Effector CD4-positive, alpha-beta T cell (primary cell): ENCODE measurements at places on chromosomes 11 and 22.

GRCh38 chr11:5796541-5796940, 5.5 kb upstream of the OR52N1 start:
- DNase-seq, result no peak

- DNase-seq, result no peak
Observed at GRCh38 chr11:12715941-12716340, 41.7 kb downstream of the TEAD1 start.

GRCh38 chr11:27279460-27279859, 83.6 kb downstream of the CCDC34 start:
- no peak for DNase-seq

DNA sequence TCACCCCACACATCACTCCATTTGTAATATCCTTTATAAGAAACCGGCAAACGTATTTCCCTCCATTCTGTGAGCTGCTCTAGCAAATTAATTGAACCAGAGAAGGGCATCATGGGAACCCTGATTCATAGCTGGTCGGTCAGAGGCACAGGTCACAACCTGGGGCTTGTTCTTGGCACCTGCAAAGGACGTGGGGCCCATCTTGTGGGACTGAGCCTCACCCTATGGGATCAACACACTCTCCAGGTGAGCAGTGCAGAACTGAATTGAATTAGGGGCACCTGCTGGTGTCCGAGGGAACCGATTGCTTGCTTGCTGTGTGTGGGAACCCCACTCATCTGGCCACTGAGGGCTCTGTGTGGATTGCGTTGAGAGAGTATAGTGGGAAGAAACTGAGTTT, 145.3 kb downstream of the CTTN start:
- no peak for DNase-seq

- no peak for DNase-seq
Observed at GRCh38 chr22:47549741-47550340, 787.4 kb downstream of the TBC1D22A start.

DNA sequence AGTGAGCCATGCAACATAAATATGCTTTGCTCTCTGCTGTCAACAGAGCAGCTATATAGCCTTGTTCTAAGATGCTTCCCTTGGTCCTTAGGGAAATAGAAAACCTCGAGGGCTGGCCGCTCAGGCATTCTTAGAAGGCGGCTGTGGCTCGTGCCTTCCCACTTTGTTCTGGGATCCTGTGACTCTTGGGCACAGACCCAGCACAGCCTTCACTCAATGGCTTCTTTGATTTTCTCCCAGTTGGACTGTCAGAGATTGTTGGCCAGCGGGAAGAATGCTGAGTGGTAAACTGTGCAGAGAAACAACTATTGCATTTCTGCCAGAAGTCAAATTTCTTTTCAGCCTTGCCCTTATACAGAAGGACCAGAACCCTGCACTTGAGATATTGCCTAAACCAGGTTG, 9.5 kb upstream of the MICAL2 start:
- DNase-seq, result no peak

DNA sequence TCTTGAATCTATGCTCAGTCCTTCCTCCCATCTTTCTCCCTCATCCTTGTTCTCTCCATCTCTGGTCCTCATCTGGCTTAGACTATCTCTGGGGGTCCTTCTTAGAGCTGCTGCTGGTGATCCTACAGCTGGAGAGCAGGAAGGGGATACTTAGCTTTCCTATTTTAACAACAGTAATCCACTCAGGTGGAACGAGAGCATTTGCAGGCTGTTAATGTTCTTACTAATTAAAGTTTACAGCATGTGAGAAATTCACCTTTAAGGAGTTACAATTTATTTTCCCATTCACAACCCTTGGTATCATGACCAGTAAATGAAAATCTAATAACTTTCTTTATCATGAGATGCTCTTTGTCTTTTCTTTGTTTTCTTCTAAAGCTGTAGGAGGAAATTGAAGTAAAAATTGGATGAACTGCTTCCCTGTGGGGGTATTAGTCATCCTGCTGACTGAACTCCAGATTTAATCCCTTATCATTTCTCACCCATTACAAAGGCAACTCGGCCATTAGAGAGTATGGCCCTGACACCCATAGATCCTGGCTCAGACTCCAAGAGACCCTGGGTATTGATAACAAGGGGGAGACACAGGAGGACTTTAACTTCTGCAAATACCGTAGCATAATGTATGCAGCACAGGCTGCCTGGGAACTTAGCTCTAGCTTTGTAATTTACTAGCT, 37.6 kb upstream of the MTNR1B start:
- DNase-seq, result no peak

GRCh38 chr11:46346886-46347636, at the start of gene DGKZ:
DGKZ (plus strand) TSS chr11:46347463; CDS start chr11:46347660, 197 bp downstream.
- peak; percentile 80 for DNase-seq

DNA sequence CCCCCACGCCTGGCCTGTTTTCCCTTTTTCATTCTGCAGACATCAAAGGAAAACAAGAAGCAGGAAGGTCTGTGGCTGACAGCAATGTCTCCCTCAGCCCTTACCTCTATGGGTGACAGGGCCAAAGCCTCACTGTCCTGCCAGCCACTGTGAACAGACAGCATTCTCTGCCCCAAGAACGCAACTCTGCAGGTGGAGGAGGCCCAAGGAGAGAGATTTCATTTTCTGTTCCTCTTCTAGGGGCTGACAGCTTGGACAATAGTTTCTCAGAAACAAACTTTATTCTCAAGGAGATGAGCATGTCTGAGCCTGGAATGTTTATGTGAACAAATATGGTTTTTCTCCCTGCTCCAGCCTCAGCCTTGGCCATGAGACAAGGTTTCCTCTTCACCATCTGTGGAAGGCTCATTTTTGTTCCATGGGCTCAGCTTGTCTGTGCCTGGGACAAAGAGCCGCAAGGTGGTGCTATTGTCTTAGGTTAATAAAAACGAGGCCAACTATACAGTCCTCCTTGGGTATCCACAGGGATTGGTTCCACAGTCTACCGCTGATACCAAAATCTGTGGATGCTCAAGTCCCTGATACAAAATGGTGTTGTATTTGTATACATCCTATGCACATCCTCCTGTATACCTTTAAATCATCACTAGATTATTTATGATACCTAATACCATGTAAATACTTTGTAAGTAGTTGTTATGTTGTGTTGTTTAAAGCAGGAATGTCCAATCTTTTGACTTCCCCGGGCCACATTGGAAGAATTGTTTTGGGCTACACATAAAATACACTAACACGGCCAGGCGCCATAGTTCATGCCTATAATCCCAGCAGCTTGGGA, 5.8 kb downstream of the PIWIL3 start:
- peak; percentile 21 for DNase-seq

- no peak for DNase-seq
Observed at GRCh38 chr22:48869788-48870187, 957.9 kb downstream of the BRD1 start.

DNA sequence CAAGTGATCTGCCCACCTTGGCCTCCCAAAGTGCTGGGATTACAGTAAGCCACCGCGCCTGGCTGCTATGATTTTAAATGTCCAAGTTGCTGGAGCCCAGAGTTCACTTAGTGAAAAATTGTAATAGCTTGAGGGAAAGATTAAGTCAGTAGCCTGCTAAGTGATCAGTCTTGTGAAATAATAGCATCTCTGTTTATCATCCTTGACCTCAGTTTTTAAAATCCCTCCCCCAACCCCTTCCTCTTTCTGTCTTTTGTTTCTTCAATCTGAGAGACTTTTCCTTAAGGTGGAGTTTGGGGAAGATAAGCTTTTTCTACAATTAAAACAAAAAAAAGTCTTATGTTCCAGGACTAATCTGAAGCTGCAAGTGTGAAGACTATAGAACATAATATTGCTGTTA, 6.4 kb downstream of the HIPK3 start:
- no peak for DNase-seq

DNA sequence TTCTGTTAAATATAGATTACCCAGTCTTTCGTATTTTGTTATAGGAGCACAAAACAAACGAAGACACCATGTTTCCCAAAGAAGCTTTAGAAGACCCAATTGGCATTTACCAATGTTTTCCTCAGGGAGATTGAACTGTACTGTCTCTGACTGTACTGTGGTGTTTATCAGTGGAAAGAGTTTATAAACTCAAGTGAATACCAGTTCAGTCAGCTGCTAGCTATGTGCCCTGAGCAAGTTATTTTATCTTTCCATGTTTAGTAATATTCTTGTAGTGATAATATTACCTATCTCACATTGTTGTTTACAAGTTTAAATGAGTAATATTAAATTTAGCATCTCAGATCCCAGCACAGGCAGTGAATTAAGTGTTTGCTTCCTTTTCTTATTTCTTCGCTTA, 773.2 kb downstream of the KCNA4 start:
- DNase-seq, result no peak

- no peak for DNase-seq
Observed at GRCh38 chr11:1090600-1091331, 16.1 kb downstream of the MUC2 start.

DNA sequence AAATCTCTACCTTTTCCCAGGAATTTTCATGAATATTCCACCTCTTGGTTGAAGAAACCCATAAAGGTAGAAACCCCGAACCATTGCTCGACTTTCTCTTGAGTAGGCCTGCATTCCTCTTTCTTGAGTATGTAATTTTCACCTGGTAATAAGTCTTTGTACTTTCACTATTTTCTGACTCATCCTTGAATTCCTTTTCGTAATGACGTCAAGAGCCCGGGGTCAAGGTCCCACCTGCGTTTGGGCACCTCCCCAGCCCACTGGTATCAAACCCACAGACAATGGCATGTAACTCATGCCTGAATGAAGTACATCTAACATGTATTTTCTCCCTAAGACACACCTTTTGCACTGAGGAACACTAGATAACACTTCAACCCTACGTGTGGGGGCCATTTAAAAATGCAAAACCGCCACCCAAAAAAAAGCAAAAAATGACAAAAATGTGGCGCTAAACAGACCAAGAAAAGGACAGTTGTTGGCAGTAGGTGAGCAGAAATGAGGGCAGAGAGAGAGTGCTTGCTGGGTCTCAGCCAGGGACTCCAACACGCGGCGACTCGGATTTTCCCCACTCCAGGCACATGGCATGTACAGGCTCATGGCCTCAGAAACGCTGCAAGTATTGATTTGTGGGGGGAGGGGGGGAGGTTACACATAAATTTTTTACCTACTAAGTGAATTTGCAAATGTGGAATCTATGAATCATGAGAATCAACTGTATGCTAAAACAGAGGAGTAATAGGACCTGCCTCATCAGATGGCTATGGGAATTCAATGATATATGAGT, 4.1 kb upstream of the C11orf24 start:
- no peak for DNase-seq

- DNase-seq, result no peak
Observed at GRCh38 chr11:105786741-105787140, 176.9 kb downstream of the GRIA4 start.

DNA sequence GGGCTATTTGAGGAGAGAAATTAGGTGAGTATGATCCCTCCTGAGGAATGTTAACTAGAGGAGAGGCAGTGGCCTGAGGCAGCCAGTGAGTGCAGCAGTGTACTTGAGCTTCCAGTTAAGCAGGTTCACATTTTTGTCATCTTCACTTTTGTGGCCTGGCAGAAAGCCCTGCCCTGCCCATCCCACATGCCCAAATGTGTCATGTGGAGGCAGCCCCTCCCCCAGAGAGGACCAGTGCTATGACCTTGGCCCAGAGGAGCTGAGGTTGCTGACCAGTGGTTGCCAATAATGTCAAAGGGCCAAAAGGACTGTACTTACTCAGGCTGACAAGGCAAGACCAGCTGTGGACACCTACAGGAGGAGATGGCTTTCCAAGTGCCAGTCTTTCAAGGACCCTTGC, 17.6 kb upstream of the GRK2 start:
- DNase-seq, result no peak

- DNase-seq, result no peak
Observed at GRCh38 chr11:65776710-65777141, 4.0 kb downstream of the AP5B1 start.

DNA sequence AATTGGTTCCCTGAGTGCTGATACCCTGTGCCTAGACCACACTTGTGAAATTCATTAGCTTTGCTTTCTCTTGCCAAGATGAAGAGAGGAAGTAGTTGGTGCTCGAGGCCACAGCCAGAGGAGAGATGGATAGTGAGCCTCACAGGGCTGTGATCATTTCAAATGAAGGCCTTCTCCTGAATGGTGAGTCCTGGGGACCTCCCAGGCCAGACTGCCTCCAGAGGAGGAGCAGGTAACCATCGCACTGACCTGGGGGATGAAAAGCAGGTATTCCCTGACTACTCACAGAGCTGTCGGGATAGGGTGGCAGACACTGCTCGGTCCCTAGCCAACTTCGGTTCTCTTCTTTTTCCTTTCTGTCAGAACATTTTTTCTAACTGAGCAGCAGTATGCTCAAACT, 4.8 kb upstream of the FXYD6 start:
- DNase-seq, result no peak

- DNase-seq, result no peak
Observed at GRCh38 chr11:119520400-119520799, 97.4 kb upstream of the THY1 start.

DNA sequence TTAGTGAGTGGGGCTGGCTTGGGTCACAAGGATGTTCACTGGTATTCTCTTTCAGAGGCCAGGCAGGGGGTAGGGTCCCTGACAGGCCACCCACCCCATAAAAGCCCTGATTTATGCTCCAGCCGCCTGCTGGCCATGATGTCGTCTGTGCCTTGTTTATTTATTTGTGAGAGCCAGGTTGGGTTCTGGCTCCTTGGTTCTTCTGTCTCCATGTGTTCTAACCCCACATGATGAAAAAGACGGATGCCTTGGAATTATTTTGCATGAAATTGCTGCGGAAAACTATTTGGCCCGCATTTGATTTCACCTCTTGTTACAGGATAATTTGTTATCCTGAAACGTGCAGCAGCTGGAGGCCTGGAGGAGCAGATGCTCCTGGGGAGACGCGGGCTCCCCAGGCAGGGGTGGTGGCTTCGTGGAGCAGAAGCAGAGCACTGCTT, 46.3 kb upstream of the WNT11 start:
- no peak for DNase-seq

DNA sequence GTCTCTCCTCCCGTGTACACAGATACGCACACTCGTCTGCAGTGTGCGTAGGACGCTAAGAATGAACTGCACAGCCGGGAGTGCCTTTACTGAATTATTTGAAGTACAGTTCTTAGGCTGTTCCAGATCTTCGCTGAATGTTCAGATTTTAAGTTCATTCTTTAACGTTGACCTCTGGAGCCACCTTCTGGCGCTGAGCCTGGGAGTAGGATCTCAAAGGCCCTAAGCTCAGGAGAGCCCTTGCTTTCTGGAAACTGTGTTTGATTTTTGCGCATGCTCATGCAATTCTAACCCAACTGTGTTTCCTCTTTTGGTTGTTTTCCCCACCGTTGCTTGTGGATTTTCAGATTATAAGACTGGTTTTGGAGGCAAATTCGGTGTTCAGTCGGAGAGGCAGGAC, 22.8 kb downstream of the CTTN start:
- no peak for DNase-seq
